ENCODE measurements at places on chromosomes 16 and 17. TPM values are rescaled to one million over a fixed set of nuclear protein-coding genes. Genes with fewer than 3 reads are reported as not detected.

ASB16 gene
- total RNA-seq: 13.8 TPM

SLC5A11 gene
- total RNA-seq: not detected

PYY gene
- not detected for total RNA-seq

- DNase-seq: no peak
Observed at GRCh38 chr16:84926462-84926861, 84.9 kb downstream of the ZDHHC7 start.

- no peak for DNase-seq
Observed at GRCh38 chr16:79823639-79824038, 223.1 kb upstream of the MAF start.

DNA sequence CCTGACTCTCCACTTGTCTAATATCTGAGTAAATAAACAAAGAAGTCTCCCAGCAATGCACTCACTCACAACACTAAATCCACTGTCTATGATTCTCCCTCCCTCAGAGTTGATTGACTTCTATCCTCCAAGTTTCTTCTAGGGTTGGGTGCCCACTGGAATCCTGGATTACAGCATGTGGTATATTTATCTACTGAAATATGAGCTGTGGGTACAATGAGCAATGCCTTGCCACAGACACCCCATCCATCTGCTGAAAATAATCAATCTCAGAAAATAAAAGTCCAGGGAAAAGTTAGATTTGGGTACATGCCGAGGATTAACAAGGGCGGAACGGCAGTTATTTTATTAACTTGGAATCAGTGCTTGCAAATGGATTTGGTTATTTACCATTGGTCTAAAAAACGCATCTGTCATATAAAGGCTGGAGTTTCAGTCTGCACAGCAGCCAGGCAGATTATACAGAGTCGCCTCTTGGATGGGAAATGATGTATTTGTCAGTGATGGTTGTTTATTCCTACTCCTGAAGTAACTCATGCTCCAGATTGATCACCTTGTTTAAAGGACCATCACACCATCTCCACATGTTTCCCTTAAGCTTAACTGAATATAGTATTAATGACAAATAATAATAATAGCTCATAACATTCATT lies 193.9 kb upstream of the SOX9 start:
- DNase-seq: no peak

Data from heart left ventricle (tissue), 16 donors.